Lower lobe of right lung (tissue), 2 donors: ENCODE measurements at places on chromosomes 5 and 9. TPM values are rescaled to one million over a fixed set of nuclear protein-coding genes. Genes with fewer than 3 reads are reported as not detected.

DNA sequence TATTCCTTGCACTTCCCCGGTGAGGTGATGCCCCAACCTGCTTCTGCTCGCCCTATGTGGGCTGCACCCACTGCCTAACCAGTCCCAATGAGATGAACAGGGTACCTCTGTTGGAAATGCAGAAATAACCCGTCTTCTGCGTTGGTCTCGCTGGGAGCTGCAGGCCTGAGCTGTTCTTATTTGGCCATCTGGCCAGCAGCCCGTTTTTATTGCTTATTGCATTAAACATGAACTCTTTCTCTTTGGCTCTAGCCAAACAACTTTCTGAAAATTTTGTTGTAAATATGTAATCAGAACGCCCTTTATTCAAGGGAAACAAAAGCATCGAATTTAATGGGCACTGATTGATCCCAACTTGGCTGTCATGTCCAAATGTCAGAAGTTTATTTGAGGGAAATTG lies 124.7 kb upstream of the FTMT start:
- no peak for DNase-seq
- no peaks in the 10 kb centered on the region for H3K4me1 ChIP-seq
- H3K27me3 ChIP-seq = no peaks in the 10 kb centered on the region
- H3K27ac ChIP-seq = no peak overlapping the region
- no peak overlapping the region for H3K4me3 ChIP-seq

CYSRT1 gene
- 0.59 TPM for total RNA-seq

CRAT gene
- 23.2 TPM for total RNA-seq

DNA sequence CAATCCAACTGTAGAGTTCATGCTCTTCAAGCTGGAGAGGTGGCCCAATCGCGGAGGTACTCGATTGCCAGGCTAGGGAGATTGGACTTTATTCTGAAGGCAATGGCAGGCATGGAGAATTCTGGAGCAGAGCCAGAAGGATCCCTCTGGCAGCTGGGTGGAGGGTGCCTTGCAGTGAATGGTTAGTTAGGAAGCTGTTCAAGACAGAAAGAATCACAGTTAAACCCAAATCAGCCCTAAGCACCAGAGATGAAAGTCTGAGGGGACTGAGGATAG lies 182.4 kb downstream of the RGS3 start:
- no peak for DNase-seq
- no peaks in the 10 kb centered on the region for H3K4me1 ChIP-seq
- no peak overlapping the region for H3K4me3 ChIP-seq
- no peaks in the 10 kb centered on the region for H3K27me3 ChIP-seq
- H3K27ac ChIP-seq = no peak overlapping the region

DNA sequence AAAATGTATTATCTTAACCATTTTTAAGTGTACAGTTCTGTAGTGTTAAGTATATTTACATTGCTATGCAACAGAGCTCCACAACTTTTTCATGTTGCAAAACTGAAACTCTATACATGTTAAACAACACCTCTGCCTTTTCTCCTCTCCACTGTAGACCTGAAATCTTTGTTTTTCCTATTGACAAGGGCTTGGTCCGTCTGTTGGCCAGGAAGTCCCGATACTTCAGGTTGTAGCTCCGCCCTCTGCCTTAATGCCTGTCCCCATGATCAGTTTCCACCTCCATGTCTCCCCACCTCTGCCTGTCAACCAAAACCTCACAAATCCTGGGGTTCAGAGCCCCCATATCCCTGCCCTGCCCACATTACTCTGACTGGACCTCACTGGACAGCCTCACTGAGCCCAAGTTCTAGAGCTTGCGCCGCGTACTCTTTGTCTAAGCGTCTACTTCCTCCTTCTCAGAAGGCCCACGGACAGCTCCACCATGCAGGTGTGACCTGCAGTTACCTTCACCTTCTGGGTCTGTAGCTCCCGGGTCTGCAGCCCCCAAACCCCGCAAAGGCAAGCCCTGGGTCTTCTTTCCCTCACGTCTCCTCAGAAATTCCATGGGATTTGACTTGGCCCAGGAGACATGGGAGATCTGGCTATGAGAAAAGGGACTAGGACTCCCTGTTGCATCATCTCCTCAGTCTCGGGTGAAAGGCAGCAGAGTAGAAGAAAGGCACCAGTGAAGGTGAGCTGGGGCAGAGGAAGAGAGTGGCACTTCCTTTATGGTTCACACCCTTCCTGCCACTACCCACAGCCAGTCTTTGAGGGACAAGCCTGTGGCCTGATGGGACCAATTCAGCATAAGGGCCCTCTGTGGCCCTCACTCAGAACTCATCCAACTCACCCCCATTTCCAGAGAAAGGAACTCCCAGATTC lies 8.0 kb downstream of the GLIPR2 start:
- H3K36me3 ChIP-seq = peaks cover 9% of the 10 kb centered on the region
- no peaks in the 10 kb centered on the region for H3K27me3 ChIP-seq
- peak overlapping the region; percentile 60 for H3K27ac ChIP-seq
- DNase-seq = no peak
- H3K4me3 ChIP-seq = peak overlapping the region; percentile 14

DNA sequence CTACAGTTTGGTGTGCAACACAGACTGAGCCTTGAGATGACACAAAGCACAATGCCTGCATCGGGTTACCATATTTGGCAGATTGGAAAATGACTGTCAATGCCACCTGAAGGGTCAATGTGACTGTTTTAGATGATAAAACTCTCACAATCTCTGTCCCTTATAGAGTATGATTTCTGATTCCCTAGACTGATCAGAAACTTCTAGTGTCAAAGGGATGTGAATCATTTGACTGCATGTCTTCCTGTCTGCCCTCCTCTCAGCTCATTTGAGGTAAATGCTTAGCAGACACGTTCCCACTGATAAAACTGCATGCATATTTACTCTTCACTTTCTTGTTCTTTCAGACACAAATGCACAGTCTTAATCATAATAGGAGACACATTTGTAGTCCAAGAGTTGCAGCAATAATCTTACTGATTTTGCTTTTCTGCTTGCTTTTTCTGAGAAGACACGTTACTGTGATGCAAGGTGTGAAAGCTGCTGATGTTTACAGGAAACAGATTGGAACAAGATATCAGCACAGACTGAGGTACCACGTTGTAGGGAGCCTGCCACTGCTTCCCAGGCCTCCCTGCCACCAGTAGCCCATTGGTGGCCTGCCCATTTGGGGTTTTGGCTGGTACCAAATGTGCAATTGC lies 77.8 kb downstream of the GCNT4 start:
- DNase-seq = no peak
- no peak overlapping the region for H3K4me3 ChIP-seq
- no peaks in the 10 kb centered on the region for H3K27me3 ChIP-seq
- H3K27ac ChIP-seq = no peak overlapping the region
- no peaks in the 10 kb centered on the region for H3K36me3 ChIP-seq

CAMK4 gene
- total RNA-seq = 2.7 TPM

PCDHGB3 gene
- 2.2 TPM for total RNA-seq

DNA sequence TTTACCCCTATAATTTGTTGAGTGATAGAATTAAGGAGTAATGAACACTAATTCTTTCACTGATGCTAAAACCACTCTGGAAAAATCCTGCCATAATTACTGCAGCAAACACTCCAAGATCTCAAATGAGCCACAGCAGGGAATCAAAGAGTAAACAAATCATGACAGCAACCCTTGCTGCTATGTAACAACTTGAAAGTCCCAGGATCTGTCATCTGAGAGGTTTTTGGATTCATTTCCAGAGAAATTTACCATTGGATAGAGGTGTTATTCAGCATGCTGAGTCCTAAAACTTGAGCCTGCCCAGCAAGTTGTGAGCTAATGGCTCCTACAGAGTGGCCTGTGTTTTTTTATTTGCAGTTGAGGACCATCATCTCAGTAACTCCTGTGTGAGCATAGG lies 59.2 kb downstream of the PRLR start:
- H3K27ac ChIP-seq = no peak overlapping the region
- H3K4me3 ChIP-seq = no peak overlapping the region
- no peaks in the 10 kb centered on the region for H3K27me3 ChIP-seq
- no peaks in the 10 kb centered on the region for H3K36me3 ChIP-seq
- no peak for DNase-seq

- H3K27ac ChIP-seq = no peak overlapping the region
- peaks cover 31% of the 10 kb centered on the region for H3K4me1 ChIP-seq
- DNase-seq = no peak
- H3K27me3 ChIP-seq = no peaks in the 10 kb centered on the region
- no peaks in the 10 kb centered on the region for H3K36me3 ChIP-seq
Measured at GRCh38 chr5:96649681-96650540, 12.3 kb upstream of the CAST start.

DNA sequence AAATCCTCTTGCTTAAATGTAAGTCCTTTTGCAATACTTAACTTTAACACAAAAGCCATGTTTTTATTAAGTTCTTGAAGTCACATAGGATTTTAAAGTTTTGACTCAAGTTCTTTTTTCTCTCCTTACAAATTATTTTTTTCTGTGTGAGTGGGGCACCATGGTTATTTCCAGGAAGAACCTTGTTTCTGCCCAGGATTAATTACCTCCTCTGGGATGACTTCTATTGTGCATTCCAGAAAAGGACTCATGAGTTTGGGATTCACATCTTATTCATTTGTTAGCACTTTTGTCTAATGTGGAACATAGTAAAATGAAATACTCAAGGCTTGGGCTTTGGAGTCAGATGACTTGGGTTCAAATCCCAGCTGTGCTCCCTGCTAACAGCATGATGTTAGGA lies 421.4 kb upstream of the WWC1 start:
- no peaks in the 10 kb centered on the region for H3K27me3 ChIP-seq
- no peak overlapping the region for H3K4me3 ChIP-seq
- H3K36me3 ChIP-seq = no peaks in the 10 kb centered on the region
- H3K4me1 ChIP-seq = no peaks in the 10 kb centered on the region
- DNase-seq = no peak
- no peak overlapping the region for H3K27ac ChIP-seq

DNA sequence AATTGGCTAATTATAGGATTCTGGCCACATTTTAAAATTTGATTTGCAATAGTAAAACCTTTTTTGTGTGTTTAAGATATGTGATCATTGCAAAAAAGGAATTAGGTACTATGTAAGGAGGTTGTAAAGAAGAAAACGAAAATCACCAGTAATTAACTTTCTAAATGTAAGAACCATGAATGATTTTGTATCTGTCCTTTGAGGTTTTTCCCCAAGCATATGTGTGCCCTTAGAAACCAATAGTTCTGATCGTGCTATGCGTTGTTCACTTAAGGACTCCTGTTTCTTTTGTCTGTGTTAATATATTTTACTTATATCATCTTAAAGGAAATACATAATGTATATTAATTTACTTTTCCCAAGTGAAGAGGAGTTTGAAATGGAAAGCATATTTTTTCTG lies 410.2 kb downstream of the PSAT1 start:
- no peak for DNase-seq
- no peaks in the 10 kb centered on the region for H3K36me3 ChIP-seq
- H3K4me1 ChIP-seq = no peaks in the 10 kb centered on the region
- H3K27me3 ChIP-seq = no peaks in the 10 kb centered on the region
- H3K4me3 ChIP-seq = no peak overlapping the region

- no peak overlapping the region for H3K27ac ChIP-seq
- DNase-seq = no peak
- no peaks in the 10 kb centered on the region for H3K27me3 ChIP-seq
- no peak overlapping the region for H3K4me3 ChIP-seq
Measured at GRCh38 chr5:134139891-134140469, 25.5 kb downstream of the TCF7 start.
